ENCODE measurements at places on chromosomes 4 and X.

GRCh38 chrX:110293658-110294057, 24.2 kb downstream of the AMMECR1 start:
- DNase-seq = no peak

DNA sequence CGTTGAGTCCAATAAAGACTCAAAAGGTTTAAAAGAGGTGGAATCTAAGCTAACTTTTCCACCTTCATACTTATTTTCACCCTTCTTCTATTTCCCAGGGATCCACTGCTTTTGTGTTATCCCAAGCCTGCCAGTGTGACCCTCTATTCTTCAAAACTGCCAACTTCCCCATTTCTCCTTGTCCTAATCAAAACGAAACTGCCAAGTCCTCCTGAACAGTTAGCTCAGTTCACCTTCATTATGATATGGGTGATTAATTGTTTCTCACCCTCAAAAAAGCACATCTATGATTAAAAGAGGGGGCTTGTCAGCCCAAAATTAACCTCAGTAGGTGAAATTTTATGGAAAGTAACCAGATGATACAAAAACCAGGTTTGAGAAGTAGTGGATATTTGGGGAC, 108.4 kb downstream of the GUCY2F start:
- no peak for DNase-seq

DNA sequence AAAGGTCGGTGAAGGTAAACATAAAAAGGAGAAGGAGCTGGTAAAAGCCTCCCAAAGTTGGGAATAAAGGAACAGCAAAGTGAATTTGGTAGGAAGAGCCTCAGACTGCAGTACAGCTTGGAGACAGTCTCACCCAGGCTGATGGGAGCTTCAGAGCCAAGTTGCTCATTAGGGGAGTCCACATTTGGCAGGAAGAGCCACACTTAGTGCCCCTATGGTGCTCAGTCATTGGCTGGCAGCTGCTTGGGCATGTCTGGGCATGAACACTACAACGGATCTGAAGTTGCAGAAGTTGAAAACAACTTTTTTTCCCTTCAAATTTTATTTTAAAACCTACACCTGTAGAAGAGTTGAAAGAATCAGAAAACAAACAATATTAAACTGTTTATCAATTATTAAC, 2497.3 kb downstream of the ARAP2 start:
- DNase-seq = no peak

GRCh38 chr4:187903106-187903505, 92.5 kb upstream of the ZFP42 start:
- DNase-seq = no peak

GRCh38 chr4:16072168-16072567, 11.7 kb downstream of the PROM1 start:
- DNase-seq = no peak

DNA sequence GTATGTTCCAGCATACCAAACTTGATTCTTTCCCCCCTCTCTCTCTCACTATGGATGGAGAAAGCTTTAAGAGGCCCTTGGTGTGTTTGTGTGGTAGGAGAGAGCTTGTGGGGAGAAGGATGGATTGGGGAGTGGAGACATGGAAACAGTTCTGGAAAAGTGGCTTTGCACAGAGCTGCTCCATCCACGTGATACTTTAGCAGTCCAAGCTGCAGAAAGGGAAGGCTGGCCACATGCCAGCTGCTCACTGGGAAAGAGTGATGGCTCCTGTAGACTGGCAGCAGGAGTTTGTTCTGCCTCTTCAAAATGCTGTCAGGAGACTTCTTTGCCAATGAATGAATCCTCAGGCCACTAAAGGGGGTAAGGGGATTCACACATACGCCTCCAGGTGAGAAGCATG, 21.7 kb upstream of the SEC24B start:
- DNase-seq = no peak

- no peak for DNase-seq
Measured at GRCh38 chrX:98299785-98300184, 1416.1 kb downstream of the RPA4 start.

Data from SW480 (cell line).